ENCODE measurements at places on chromosomes 2 and 18. TPM values are rescaled to one million over a fixed set of nuclear protein-coding genes. Genes with fewer than 3 reads are reported as not detected.

The CDH19 gene
- total RNA-seq, result 0.23 TPM

The RUFY4 gene
- total RNA-seq, result 0.23 TPM

The MOCOS gene
- 0.69 TPM for total RNA-seq

The TTC39C gene
- total RNA-seq, result 35.8 TPM

The FSHR gene
- total RNA-seq, result 0.46 TPM

The SMYD1 gene
- not detected for total RNA-seq

The PSTPIP2 gene
- 2.3 TPM for total RNA-seq

The DLX1 gene
- 30.9 TPM for total RNA-seq

The LIMS3 gene
- 2.1 TPM for total RNA-seq

The LONRF2 gene
- total RNA-seq, result 90.7 TPM

The ZNF396 gene
- 5.8 TPM for total RNA-seq

The TEX44 gene
- not detected for total RNA-seq

The KCNJ3 gene
- total RNA-seq, result 15.9 TPM

The C2orf81 gene
- total RNA-seq, result 0.92 TPM

The EPAS1 gene
- total RNA-seq, result 13.4 TPM

The ZNF2 gene
- 8.8 TPM for total RNA-seq

The ME2 gene
- 109 TPM for total RNA-seq

The PSMA8 gene
- total RNA-seq, result 0.46 TPM

The FHOD3 gene
- total RNA-seq, result 50.5 TPM

The GLB1L gene
- 10.1 TPM for total RNA-seq

The CDCA7 gene
- total RNA-seq, result 21.9 TPM

The IL36A gene
- total RNA-seq, result not detected

The DHX57 gene
- 51.4 TPM for total RNA-seq

The SPIRE1 gene
- total RNA-seq, result 69.0 TPM

The TUBA3E gene
- not detected for total RNA-seq

The ZNF892 gene
- total RNA-seq, result 28.8 TPM

The AMER3 gene
- total RNA-seq, result 33.7 TPM

The DPP10 gene
- 97.8 TPM for total RNA-seq

The PAPOLG gene
- total RNA-seq, result 50.3 TPM

The TUBA4B gene
- total RNA-seq, result 1.2 TPM

The MIB1 gene
- 90.2 TPM for total RNA-seq

All from diencephalon (tissue), 1 donor.